ENCODE measurements at places on chromosomes 2 and 18.

DNA sequence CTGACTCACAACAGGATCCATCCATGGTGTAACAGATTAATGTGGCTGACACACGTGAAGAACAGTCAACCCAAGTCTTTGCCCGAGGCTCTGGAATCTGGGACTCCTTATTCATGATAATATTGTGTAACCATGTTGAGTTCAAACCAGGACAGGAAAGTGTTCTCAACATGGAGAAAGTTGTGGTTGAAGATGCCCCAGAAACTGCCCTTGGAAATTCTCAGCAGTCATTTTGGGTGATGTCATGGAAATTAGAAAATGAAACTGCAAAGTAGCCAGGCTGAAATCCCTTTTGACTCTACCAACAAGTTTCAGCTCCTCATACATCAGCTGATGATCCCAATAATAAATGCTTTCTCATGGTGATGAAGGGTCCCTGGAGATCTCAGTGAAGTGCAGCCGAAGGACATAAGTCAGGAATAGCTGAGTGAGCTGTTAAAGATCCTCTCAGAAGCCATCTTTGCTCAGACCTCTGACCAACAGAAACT is 307.7 kb downstream of the TNS1 start:
- DNase-seq, result no peak

- DNase-seq, result no peak
Measured at GRCh38 chr2:43402002-43402401, 175.6 kb upstream of the ZFP36L2 start.

GRCh38 chr2:74526649-74527230 is 709 bp upstream of the DQX1 start:
- DNase-seq, result no peak

DNA sequence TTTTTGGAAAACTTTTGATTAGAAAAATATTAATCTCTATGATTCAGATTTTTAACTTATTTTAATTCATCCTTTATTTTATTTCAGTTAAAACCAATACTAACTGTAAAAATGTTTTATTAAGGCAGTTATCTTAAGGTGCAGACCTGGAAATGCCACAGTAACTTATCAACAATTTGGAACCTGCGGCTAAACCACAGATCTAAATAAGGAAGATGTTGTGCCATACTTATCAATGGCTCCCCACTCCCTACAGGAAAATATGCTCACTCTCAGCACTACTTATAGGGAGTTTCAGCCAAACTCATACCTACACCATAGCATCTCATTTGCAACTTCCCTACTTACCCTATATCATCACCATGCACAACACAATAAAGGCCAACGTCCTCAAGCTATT is 226.9 kb upstream of the KYNU start:
- DNase-seq, result no peak

DNA sequence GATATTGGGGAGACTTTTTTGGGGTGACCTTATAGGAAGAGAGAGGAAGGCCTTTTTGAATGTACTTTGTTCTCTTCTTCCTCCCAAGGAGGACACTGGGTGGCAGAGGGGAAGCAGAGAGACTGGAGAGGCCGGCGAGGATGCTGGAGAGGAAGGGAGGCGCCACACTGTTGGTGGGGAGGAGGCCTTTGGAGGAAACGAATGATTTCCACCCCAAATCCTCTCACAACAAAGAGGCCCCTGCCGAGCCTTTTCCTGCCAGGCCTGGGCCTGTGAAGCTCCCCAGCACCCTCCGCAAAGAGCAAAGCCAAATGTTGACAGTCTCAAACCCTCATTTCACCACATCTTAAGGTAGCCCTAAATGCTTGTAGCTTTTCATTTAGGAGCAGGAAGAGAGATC is 59.0 kb upstream of the UPP2 start:
- no peak for DNase-seq

- DNase-seq, result no peak
Measured at GRCh38 chr2:222301053-222301795, 2.4 kb upstream of the PAX3 start.

DNA sequence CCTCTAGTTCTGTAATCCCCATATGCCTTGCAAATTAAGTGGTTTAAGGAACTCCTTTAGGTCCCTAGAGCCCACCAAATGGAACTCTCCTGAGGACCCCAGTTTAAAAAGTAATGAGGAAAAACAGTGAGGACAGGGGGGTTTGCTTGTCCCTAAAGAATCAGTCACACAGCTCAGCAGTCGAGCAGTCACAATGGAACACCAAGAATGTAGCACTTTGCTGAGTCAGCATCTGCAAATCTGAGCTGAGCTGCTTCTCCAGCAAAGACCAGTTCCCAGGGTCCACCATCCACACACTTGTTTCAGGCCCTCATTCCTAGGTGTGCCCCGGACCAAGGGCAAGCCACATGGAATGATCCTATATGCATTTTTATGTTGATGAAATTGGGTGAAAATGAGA is 46.2 kb upstream of the NEDD4L start:
- DNase-seq, result no peak

GRCh38 chr2:79906139-79906890 is 393.5 kb downstream of the CTNNA2 start:
- DNase-seq, result no peak

GRCh38 chr18:54032412-54032811 is 192.1 kb downstream of the MBD2 start:
- no peak for DNase-seq

DNA sequence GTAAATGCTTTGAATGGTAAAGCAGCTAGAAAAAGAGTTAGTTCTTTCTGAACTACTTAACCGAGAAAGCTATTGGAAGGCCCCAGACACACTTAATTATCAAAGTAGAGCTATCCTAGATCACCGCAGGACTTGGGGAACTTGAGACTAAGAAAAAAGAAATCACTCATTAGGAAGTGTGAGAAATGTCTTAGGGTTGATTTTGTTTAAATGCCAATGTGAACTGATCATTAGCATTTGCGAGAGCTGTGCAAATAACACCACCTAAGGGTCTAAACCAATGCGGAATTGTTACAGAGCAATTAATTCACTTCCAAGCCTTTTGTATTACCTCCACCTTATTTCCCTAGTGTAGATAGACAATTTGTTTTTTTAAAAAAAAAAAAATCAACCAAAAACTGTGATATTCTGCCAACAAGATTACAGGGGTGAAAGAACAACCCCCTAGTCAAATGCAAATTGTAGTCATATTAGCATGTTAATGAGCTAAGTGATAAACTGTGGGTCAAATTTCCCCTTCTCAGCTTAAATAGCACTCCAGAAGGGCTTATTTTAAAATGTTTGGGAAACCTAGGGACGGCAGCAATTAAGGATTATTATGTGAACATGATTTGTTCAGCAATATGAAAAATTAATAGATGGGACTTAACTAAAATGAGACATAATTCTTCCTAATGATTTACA is 246.2 kb upstream of the STON1 start:
- no peak for DNase-seq

DNA sequence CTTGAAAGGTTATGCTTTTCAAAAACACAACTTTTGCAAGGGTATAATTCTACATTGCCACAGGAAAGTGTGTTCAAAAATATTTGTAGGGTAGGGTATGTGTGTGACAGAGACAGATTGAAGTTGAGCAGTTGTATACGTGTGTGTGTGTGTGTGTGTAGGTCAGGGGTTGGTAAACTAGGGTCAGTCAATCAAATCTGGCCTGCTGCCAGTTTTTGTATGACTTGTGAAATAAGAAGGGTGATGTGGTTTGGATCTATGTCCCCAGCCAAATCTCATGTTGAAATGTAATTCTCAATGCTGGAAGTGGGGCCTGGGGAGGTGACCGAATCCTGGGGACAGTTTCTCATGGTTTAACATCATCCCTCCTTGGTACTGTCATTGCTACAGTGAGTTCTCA is 148.2 kb downstream of the CERS6 start:
- DNase-seq, result no peak

DNA sequence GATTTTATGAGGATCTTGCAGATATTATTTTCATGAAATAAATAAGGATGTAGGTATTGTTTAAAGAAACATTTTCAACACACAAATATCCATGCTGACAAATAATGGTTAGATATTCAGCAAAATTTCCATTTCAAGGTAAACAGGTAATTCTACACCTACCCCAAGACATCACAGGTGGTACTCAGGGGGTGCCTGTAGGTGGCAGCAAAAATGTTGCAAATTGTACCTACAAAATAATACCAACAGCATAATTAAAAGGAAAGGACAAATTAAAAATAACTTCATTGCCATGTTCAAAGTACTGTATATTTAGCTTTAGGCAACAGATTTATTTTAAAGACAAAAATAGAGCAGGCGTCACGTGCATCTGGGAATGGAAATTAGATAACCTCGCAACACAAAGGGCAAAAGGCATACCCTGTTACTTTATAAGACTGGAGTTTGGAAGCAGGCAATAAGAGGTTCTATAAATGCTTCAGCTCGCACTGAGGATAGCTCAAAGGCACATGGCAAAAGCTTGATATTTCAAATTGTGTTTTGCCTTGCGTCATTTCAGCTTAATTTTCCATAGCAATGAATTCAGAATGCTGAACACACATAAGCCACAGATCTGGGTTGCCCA is 630.5 kb downstream of the TDRD15 start:
- no peak for DNase-seq

DNA sequence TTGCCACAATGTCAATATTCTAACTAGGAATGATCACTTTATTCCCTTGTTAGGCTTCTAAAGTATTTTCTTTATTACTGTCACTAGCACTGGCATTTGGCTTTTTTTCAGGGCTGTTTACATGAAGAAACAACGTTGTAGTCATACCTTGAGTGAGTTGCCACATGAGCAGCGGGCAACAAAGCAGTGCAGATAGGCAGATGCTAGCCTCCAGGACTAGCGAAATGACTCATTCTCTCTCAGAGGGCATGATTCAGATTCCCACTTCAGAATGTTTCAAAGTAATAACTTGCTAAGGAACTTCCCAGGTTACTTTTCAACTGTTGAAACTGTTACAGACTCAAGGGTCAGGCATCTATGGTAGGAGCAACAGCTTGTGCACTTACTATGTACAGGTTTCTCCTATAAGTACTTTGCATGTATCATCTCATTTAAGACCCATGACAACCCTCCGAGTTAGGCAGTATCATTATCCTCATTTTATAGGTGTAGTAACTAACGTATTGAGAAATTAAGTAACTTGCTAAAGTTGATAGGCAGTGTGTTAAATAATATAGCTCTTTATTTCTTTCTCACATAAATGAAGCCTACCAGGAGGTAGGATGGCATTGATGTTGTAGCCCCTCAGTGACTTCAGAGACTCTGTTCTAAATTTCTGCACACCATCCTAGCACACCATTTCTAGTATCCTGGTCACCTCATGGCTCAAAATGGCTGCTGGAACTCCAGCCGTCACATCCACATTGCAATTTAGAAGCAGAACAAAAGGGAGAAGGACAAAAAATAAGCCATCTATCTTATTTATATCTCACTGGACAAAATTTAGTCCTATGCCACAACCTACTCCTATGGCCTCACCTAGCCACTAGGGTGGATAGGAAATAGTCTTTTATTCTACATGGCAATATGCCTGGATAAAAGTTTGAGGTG is 83.3 kb downstream of the ICOS start:
- no peak for DNase-seq

DNA sequence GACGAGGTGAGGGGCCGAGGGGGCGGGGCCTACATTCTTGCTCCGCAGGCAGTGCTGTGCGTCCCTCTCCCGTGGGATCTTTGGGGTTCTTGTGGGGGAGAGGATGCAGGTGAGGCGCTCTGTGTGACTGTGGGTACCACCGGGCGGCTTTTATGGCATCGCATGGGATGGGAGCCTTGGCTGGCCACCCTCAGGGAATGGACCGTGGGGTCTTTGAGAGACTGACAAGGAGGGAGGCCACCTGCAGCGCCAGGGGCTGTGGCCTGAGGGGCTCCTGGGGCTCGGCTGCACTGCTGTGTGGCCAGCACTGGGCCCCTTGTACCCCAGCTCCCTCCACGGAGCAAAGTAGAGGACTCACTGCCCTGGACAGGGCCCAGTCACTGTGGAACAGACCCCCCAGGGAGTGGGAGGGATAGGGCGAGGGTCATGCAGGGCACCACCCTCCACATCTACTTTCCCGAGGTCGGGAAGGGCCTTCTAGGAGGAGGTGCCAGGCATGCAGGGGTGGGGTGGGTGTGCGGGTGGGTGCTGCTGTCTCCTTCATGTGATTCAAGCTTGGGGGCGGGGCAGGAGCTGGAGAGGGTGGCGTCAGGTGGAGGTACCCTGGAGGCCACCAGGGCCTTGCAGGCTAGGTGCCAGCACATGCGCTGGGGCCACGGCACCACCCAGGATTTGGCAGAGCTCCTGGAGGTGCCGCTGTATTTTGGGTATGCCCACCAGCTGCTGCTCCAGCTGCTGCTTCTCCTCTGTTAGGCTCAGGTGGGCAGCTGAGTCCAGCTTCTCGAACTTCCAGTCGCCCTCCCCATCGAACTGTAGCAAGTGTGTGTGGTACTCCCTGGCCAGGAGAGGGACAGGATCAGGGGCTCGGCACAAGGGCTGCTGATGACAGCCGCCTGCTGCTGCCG is 1072.4 kb downstream of the RPIA start:
- DNase-seq, result no peak

Measured in activated T-helper 1 cell treated with anti-CD3 and anti-CD28 coated beads, Interleukin-2, amount 50 U/mL, for 16 hours (primary cell).